ENCODE measurements at places on chromosomes 12 and 14. TPM values are rescaled to one million over a fixed set of nuclear protein-coding genes. Genes with fewer than 3 reads are reported as not detected.

Gene ADCY6
- total RNA-seq, result 34.6 TPM

Gene GRIP1
- 0.09 TPM for total RNA-seq

Gene RNASE3
- total RNA-seq, result not detected

Gene FAM186B
- 0.09 TPM for total RNA-seq

Gene C14orf39
- under 0.01 TPM for total RNA-seq

Data from endothelial cell of coronary artery (primary cell).